ENCODE measurements at places on chromosomes 2 and 18. TPM values are rescaled to one million over a fixed set of nuclear protein-coding genes. Genes with fewer than 3 reads are reported as not detected.

ZNF521 gene
- not detected for total RNA-seq

IAH1 gene
- 60.7 TPM for total RNA-seq

VWC2L gene
- not detected for total RNA-seq

ASB3 gene
- total RNA-seq, result 21.0 TPM

CYS1 gene
- total RNA-seq, result 1.6 TPM

FZD7 gene
- 0.83 TPM for total RNA-seq

RGPD3 gene
- total RNA-seq, result 0.32 TPM

CRYGC gene
- not detected for total RNA-seq

SKOR2 gene
- total RNA-seq, result not detected

IL1F10 gene
- total RNA-seq, result not detected

CD8B2 gene
- 0.15 TPM for total RNA-seq

CDH20 gene
- not detected for total RNA-seq

NCKAP1 gene
- 3.3 TPM for total RNA-seq

FAP gene
- total RNA-seq, result 0.76 TPM

LCT gene
- 0.74 TPM for total RNA-seq

HYCC2 gene
- 37.8 TPM for total RNA-seq

MROH2A gene
- not detected for total RNA-seq

CACNB4 gene
- 0.80 TPM for total RNA-seq

All from T-helper 1 cell treated with Interleukin-12 subunit alpha and Interleukin-12 subunit beta and Interleukin-4 antibody, amounts not matched to agents 30 ng/mL and 1 ng/mL, for 36 hours (primary cell).